Fibroblast of lung (primary cell): ENCODE measurements at places on chromosomes 4 and X. TPM values are rescaled to one million over a fixed set of nuclear protein-coding genes. Genes with fewer than 3 reads are reported as not detected.

DNA sequence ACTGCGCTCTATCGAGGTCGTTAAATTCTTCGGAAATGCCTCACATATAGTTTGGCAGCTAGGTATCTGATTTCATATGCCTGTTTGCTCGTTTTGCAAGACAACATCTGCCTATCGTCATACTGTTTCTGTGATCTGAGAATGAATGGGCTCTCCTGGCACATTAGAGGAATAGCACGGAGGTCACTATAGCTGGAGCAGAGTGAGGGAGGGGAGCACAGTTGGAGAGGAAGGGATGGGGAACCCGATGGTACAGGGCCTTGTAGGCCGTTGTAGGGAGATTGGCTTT lies 552 bp downstream of the IKBKG start:
- H3K4me1 ChIP-seq, result no peaks in the 10 kb centered on the region
- peak overlapping the region; percentile 97 for H3K27ac ChIP-seq
- peaks cover 3% of the 10 kb centered on the region for H3K36me3 ChIP-seq
- no peaks in the 10 kb centered on the region for H3K27me3 ChIP-seq

The PABPC4L gene
- total RNA-seq, result 0.77 and 1.2 TPM in 2 replicates

GRCh38 chr4:95142932-95143331 lies 385.2 kb downstream of the BMPR1B start:
- no peaks in the 10 kb centered on the region for H3K36me3 ChIP-seq
- no peak for DNase-seq
- H3K4me1 ChIP-seq, result no peaks in the 10 kb centered on the region
- H3K4me3 ChIP-seq, result no peak overlapping the region
- no peaks in the 10 kb centered on the region for H3K27me3 ChIP-seq
- no peak overlapping the region for H3K27ac ChIP-seq

DNA sequence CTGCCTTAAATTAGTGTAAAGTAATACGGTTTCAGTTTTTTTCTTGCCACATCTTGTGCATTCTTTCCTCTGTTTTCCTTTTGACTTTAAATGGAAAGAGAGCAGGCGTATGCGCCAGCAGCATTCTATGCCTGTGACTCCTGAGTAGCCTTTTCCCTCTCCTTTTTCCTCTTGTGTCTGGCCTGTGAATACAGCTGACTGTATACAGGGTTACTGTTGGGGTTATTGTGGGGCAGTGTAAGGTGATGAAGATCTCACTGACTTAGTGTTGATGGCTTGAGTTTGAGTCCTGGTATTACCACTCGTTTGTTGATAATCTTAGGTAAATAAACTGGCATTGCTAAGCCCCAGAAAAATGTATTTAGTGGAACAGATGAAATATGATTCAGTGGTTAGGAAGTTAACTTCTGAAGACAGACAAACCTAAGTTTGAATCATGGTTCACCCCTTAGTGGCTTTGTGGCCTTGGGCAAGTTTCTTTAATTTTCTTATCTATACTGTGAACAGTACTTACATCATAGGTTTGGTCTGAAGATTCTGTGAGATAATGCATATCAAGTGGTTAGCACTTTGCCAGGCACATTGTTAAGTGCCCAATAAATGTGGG lies 105.1 kb downstream of the FNIP2 start:
- DNase-seq, result peak; percentile 74
- H3K4me1 ChIP-seq, result no peaks in the 10 kb centered on the region
- no peak overlapping the region for H3K4me3 ChIP-seq
- H3K27me3 ChIP-seq, result no peaks in the 10 kb centered on the region
- peaks cover 4% of the 10 kb centered on the region for H3K36me3 ChIP-seq

DNA sequence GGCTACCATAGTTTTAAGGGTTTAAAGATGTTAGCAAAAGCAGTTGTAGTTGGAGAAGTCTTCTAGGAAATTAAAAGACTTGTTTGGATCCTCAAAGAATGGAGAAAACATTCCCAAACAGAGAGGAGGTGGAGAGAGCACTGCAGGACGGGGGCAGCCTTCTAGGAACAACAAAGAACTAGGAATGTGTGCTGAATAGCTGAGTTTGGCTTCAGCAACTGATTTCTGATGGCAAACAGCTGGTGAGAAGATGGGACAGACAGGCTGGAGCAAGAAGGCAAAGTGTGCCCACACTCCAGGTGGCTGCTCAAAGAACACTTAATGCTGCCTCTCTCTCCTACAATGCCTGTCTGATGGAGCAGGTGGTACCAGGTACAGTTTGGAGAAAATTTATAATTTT lies 1331.1 kb downstream of the ADGRL3 start:
- H3K36me3 ChIP-seq, result no peaks in the 10 kb centered on the region
- DNase-seq, result no peak
- H3K27ac ChIP-seq, result no peak overlapping the region

DNA sequence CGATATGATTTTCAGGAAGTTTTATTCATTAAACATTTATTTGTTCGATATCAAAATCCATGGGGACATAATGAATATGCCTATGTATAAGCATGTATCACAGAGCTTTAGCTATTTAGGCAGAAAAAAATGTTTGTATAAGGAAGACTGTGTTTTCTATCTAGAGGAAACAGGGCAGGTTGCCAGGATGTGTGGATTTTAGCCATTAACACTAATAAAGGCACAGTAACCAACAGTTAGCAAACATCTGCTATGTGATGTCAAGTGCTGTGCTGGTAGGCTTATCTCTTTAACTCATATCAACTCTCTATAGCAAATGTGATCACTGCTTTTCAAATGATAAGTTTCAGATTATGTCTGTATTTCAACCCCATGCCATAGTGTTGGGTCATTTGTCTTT lies 708.9 kb upstream of the HS3ST1 start:
- H3K27ac ChIP-seq, result no peak overlapping the region
- DNase-seq, result no peak
- H3K4me3 ChIP-seq, result no peak overlapping the region
- H3K36me3 ChIP-seq, result no peaks in the 10 kb centered on the region
- no peaks in the 10 kb centered on the region for H3K4me1 ChIP-seq

The FGFBP2 gene
- total RNA-seq, result not detected in 2 replicates

The PQBP1 gene
- 57.0 and 70.9 TPM in 2 replicates for total RNA-seq

- H3K27ac ChIP-seq, result peak overlapping the region; percentile 87
- peaks cover 5% of the 10 kb centered on the region for H3K4me1 ChIP-seq
- no peaks in the 10 kb centered on the region for H3K36me3 ChIP-seq
- peak; percentile 10 for DNase-seq
Measured at GRCh38 chr4:86934147-86934770, 552 bp upstream of the AFF1 start.

DNA sequence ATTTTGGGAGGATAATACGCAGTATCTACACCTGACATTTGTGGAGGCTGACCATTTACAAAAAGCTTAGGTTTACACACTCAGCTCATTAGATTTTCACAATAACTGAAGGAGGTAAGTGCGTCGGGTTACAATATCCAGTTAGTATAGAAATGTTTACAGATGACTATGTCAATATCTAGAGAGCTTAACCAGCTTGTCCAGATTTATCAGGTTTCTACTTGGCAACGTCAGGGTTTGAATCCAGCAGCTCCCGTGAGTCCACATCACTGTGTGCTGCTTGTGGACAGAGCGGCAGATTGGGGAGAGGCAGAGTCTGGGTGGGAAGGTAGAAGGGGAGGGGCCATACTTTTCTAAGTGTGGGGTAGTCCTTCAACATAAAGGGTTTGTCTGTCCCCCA lies 28.3 kb downstream of the ARHGAP10 start:
- no peaks in the 10 kb centered on the region for H3K27me3 ChIP-seq
- peaks cover 7% of the 10 kb centered on the region for H3K4me1 ChIP-seq
- H3K27ac ChIP-seq, result no peak overlapping the region

GRCh38 chrX:40093586-40093985 lies 4.2 kb downstream of the BCOR start:
- no peak overlapping the region for H3K27ac ChIP-seq
- H3K36me3 ChIP-seq, result no peaks in the 10 kb centered on the region
- no peak for DNase-seq
- no peak overlapping the region for H3K4me3 ChIP-seq
- no peaks in the 10 kb centered on the region for H3K27me3 ChIP-seq

- H3K27ac ChIP-seq, result peak within 1 kb of the TSS; percentile 76
- H3K4me3 ChIP-seq, result peak within 1 kb of the TSS; percentile 73
- peak; percentile 97 for DNase-seq
- H3K27me3 ChIP-seq, result no peaks in the 10 kb centered on the region
Measured at GRCh38 chrX:30889147-30890140, at the start of gene TAB3. Gene TAB3, minus strand, starts transcription at chrX:30889254. Its CDS starts 29,666 bp downstream, at chrX:30859588.

GRCh38 chrX:138229718-138230117 lies 481.8 kb downstream of the FGF13 start:
- no peaks in the 10 kb centered on the region for H3K27me3 ChIP-seq
- no peak overlapping the region for H3K27ac ChIP-seq
- H3K4me1 ChIP-seq, result no peaks in the 10 kb centered on the region
- DNase-seq, result no peak

DNA sequence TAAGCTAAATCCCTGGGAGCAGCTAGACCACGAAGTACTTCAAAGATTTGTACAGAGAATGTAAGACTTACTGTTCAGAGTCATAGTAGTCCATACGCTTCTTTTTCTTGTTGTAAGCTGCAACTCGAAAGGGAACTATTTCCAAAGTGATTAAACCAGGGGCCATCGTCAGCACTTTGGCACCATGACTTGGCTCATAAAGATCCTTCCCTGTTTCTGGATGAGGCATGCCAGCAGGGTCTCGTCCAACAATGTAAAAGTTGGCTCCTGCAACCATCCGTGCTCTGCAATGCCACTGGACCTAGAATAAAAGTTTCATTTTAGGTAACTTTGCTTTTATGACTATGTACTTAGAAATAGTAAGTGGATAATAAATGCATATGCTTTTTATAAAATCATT lies 88.5 kb downstream of the PAPSS1 start:
- H3K4me3 ChIP-seq, result no peak overlapping the region
- no peak overlapping the region for H3K27ac ChIP-seq
- no peaks in the 10 kb centered on the region for H3K36me3 ChIP-seq
- H3K27me3 ChIP-seq, result no peaks in the 10 kb centered on the region
- H3K4me1 ChIP-seq, result no peaks in the 10 kb centered on the region

DNA sequence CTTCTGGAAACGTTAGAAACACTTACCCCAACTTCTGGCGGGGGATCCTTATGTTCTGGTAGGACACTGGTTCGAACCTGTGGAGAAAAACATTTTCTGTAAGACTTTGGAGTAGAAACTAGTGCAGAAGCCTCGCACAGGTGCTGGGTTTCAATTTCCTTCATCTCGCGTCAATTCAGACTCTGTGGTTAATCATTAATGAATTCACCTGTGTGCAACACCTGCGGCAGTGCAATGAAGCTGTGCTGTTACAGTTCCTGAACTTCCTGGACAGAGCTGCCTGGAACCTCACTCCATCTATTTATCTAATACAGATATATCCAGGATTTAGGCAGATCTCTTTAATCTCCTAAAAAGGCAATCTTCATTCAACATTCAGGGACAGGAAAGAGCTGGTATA lies 531.4 kb downstream of the INPP4B start:
- H3K36me3 ChIP-seq, result no peaks in the 10 kb centered on the region
- DNase-seq, result no peak
- H3K4me1 ChIP-seq, result no peaks in the 10 kb centered on the region
- no peak overlapping the region for H3K27ac ChIP-seq

The TMEM35A gene
- total RNA-seq, result 11.6 and 28.6 TPM in 2 replicates

DNA sequence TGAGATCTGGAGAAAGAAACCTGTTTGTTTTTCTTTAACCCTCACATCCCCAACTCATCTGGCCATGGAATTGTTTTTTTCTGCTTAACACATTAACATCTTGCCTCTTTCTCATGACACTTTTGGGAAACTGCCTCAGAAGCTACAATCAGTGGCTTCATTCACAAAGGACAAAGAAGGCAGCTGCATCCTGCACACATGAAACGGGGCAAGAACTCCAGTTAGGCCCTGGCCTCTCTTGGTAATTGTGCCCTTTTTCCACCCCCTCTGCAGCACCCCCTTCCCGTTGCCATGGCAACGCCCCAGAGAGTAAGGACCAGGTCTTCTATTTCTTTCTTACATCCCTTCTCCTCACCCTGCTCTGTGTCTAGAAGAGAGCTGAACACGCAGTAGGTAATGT lies 103.4 kb downstream of the PDGFRA start:
- no peak for DNase-seq
- H3K27ac ChIP-seq, result no peak overlapping the region
- no peak overlapping the region for H3K4me3 ChIP-seq

The GPAT3 gene
- 2.1 and 4.1 TPM in 2 replicates for total RNA-seq

DNA sequence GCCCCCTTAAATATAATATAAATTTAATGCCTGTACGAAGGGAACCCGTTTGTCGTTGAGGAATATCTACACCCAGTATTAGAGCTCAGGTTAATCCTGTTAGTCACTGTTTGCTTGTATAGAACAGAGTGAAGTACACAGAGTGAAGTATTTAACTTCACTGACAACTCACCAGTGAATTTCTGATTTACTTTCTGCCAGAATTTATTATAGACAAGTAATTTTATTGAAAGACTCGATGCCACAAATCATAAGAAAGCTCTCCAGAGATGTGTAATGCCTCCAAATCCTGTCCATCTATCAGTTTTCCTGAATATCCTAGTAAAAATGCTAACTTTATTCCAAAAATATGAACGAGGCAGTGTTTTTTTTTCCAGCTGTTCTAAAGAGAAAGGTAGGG lies 1.6 kb downstream of the GAB1 start:
- H3K4me1 ChIP-seq, result peaks cover 2% of the 10 kb centered on the region
- peak overlapping the region; percentile 91 for H3K4me3 ChIP-seq
- H3K36me3 ChIP-seq, result no peaks in the 10 kb centered on the region
- no peak overlapping the region for H3K27ac ChIP-seq
- DNase-seq, result no peak
- no peaks in the 10 kb centered on the region for H3K27me3 ChIP-seq

The DNAAF6 gene
- total RNA-seq, result not detected in 2 replicates

DNA sequence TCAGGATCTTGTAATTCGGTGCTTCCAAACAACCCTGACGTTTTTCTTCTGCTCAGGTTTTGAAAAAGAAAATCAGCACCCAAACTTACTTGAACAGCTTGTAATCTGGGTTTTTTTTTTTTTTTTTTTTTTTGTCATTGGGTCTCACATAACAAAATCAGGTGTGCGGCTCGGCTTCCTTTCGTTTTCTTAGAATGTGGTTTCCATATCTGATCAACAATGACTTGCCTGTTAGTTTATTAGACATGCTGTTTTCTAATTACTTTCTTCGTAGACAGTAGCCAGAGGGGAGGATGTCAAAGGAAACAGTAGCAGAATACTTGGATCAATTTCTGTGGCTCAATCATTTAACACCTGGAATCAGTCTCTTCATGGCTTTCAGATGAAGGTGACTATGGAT lies 890 bp upstream of the FREM3 start:
- no peak for DNase-seq
- H3K27ac ChIP-seq, result no peak overlapping the region
- H3K4me1 ChIP-seq, result no peaks in the 10 kb centered on the region
- H3K36me3 ChIP-seq, result no peaks in the 10 kb centered on the region
- no peak overlapping the region for H3K4me3 ChIP-seq
- peaks cover 12% of the 10 kb centered on the region for H3K27me3 ChIP-seq

The ADRA2C gene
- total RNA-seq, result 0.26 and 0.33 TPM in 2 replicates

DNA sequence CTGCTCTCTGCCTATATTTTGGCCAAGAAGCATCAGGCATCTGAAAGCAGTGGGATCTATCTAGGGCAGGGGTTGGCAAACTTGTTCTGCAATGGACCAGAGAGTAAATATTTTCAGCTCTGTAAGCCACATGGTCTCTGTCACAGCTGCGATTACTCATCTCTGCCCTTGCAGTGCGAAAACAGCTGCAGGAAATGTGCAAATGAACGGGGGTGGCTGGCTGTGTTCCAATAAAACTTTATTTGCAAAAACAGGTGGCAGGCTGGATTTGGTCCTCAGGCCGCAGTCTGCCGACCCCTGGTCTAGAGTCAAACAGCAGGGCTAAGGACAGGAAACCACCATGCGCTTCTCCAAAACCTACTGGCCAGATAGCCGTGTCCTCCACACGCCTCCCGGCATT lies 48.6 kb downstream of the ACOX3 start:
- H3K27ac ChIP-seq, result peak overlapping the region; percentile 10
- no peak overlapping the region for H3K4me3 ChIP-seq
- H3K36me3 ChIP-seq, result peaks cover 6% of the 10 kb centered on the region
- no peaks in the 10 kb centered on the region for H3K27me3 ChIP-seq
- H3K4me1 ChIP-seq, result peaks cover 21% of the 10 kb centered on the region
- peak; percentile 87 for DNase-seq

GRCh38 chrX:9682456-9682855 lies 83.2 kb downstream of the GPR143 start:
- H3K4me3 ChIP-seq, result no peak overlapping the region
- no peak overlapping the region for H3K27ac ChIP-seq
- H3K36me3 ChIP-seq, result no peaks in the 10 kb centered on the region
